ENCODE measurements at places on chromosomes 5 and 9.

DNA sequence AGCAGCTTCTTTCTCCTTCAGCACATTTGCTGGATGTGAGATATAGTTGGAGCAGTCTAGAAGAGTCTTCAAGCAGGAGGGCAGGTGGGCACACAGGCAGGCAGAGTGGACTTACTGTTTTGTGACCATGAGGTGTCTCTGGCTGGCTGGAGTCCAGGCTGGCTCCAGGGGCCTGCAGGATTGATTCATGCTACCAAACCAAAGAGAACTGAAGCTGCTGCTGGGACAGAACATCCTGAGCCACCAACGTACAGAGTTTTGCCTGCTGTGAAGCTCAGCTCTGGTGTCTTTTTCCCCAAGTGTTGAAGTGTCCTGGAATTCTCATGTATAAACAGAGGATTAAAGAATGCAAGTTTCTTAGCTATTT is 45.7 kb downstream of the CYSTM1 start:
- no peak for DNase-seq

- no peak for DNase-seq
Observed at GRCh38 chr9:109969011-109969410, 189.0 kb downstream of the PALM2AKAP2 start.

DNA sequence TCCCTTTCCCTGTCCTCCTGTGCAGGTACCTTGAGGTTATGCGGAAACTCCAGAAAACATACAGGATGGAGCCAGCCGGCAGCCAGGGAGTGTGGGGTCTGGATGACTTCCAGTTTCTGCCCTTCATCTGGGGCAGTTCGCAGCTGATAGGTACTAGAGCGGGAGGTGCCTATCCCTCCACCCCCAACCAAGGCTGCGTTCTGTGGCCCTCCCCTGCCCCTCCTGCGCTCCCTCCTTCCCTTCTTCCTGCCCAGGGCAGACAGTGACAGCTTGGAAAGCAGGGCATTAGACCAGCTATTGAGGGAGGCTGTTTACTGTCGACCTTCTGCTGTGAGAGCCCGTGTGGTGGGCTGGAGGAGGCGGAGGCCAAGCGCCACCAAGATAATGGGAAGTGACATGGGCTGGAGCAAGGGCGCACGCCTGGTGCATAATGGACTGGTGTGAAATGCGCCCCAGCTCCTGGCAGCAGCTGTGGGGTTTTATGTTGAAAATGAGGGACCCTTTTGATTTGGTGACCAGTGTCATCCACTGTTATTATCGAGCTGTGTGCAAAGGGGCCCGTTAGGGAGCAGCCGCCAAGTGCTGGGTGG is 25.3 kb downstream of the PTPA start:
- DNase-seq = no peak

GRCh38 chr5:107796797-107797196 is 126.1 kb upstream of the EFNA5 start:
- no peak for DNase-seq
